ENCODE measurements at places on chromosomes 5 and 9.

GRCh38 chr5:129244478-129244877 lies 149.9 kb downstream of the ISOC1 start:
- no peak for DNase-seq

DNA sequence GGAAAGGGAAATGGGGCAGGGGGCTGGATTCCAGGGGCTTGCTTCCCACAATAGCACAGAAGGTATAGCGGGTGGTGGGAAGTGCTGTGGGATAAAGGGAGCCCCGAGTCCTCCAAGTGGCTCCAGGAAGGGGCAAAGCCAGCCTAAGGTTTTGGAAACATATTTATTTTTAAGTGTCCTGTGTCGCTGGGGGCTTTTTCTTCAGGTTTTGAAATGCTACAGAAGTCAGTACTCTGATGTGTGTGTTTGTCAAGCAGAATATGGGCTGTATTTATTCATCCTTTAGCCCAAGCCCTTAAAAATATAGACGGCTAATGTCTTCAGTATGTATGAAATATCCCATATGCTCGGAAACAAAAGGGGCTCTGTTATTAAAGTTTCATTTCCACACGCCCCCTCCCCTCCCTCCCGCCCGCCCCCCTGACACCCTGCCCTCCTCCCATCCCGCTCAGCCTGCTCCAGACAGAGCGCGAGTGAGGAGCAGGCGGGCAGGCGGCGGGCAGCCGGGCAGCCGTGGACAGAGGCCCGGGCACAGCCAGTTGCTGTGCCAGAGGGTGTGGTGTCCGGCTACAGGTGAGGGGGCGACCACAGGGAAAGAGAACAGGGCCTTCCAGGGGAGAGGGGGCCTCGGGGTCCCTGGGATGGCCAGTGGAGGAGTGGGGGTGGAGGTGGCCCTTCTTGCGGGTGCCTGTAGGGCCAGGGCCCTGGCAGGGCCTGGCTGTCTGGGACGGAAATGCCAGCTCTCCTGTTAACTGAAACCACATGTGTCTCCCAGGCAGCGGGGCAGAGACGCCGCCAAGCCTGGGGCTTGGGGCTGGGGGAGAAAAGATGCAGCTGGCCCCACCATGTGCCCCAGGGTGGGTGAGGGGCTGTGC lies 39.6 kb upstream of the SYNPO start:
- DNase-seq, result no peak

GRCh38 chr5:127684726-127685467 lies 18.3 kb upstream of the CCDC192 start:
- DNase-seq, result no peak

DNA sequence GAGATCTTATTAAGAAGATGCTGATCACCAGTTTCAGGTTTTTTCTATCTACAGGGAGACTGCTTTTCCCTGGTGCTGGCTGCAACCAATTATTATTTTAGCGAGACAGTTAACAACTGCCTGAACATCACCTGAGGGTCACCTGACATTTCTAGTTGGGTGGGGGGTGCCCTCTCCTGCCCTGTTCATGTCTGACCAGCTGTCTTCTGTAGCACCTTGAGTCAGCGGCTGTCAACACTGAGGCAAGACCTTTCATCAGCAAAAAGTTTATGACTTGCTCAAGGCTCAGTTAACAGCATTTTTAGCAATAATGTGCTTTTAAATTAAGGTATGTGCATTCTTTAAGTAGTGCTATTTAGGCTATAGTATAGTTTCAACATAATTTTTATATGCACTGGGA lies 58.0 kb downstream of the ADCY2 start:
- no peak for DNase-seq

DNA sequence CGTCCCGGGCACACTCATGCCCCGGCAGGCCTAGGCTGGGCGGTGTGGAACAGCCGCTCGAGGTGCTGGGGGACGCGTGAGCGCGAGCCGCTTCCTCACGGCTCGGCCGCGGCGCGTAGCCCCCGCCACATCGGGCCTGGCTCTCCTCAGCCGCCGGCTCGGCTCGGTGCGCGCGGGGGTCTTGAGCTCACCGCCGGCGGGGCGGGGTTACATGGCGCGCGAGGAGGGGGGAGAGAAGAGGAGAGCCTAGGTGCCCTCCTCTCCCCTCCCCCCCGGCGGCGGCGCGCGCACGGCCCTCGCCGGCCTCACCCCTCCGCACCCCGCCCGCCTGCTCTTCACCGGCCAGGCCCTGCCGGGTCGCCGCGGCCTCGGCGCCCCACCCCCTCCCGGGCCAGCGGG lies 7.7 kb downstream of the RANBP6 start:
- peak; percentile 6 for DNase-seq

DNA sequence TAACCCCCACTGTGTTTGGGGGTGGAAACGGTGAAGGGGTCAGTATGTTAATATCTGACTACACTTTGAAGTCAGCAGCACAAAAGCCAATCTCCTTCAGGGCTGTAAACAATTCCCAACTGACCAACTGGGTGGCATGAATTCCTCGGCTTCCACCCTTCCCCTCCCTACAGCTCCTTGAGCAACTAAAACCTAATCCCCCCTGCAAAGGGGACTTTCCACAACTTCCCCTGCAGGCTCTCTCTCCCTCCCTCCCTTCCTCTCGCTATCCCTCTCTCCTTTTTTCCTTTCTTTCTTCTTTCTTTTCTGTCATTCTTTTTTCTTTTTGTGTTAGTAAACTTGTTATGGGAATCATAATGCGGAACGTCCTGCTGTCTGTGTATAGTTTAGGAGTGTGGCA lies 65.1 kb upstream of the PTCH1 start:
- DNase-seq, result no peak

Measured in RCC 7860 (cell line).